ENCODE measurements at places on chromosomes 1 and 21.

DNA sequence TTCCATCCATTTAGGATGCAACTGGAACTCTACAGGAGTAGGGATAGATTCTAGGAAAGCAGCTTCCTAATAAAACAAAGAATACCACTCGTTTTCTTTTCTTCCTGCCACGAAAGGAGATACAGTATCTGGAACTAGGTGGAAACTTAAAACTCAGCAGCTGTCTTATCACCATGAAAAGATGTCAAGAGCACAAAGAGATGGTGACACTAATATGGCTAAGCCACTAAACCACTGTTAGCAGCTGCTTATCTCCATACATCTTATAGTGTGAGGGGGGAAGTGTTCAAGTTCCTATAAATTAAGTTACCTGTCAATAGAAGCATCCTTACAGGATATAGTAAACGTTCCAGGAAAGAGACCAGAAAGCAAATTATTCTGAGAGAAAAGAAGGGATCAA is 162.5 kb downstream of the TYW3 start:
- no peak for DNase-seq

- DNase-seq, result no peak
Observed at GRCh38 chr1:236086537-236086936, 21.6 kb upstream of the NID1 start.

DNA sequence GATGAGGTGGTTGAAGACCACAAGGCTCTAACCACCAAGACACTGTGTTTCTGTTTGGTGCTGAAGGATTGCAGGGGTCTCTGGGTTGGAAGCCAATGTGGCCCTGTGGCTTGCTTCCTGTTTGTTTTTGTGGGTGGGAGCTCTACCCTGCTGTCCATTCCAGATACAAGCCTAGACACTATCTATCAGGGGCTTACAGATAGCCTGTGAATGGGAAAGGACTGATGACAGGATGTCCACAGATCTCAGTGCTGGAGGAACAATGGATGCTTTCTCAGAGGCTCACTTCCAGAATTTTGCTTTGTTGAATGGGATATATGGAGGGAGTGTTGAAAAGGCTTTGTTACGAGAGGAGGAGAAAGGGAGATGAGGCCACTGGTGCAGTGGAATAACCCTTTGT is 69.7 kb downstream of the NOS1AP start:
- no peak for DNase-seq

DNA sequence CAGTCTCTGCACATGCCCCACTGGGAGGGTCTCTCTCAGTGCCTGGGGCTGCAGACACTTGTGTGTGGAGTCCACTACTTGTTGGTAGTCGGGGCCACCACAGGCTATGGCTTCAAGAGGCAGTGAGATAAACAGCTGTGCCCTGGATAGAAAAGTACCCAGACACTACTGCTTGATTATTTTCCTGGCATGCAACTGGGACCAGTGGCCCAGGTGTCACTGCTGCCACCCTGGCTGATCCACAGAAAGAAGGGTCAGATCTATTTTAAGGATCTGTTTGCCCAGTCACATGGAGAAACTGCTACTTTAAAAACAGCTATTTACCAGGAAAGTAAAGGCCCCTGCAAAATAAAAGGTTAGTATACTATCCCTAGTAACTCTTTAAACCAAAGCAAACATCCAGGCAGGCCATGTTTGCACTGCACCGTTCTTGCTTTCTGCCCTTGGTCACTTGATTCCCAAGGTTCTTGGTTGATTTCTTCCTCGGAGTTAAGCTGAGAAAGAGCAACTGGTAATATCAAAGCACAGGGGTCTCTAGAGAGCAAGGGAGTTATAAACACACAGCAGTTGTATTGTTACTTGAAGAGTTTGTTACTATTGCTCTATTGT is 99.9 kb downstream of the GLUL start:
- DNase-seq, result no peak

DNA sequence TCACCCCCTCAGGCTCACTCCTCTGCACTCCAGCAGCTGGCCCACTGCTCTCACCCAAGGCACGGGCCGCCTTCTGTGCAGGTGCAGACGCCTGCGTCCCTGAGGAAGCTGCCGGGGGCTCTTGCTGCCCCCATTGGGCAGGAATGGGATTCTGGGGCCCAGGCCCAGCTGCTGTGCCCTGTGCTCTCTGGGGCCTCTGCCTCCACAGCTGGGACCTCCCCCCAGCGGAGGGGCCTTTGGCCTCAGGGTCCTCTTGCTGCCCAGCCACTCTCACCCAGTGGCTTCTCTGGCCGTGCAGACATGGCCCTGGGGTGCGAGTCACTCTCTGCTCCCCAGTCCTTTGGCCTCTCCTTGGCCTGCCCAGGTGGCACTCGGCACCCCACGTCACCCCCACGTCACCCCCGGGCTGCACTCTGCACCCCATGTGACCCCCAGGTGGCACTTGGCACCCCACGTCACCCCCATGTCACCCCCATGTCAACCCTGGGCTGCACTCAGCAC is 19.1 kb upstream of the LRRC3 start:
- DNase-seq, result no peak

- no peak for DNase-seq
Observed at GRCh38 chr1:234911787-234912186, 216.8 kb downstream of the TOMM20 start.

- no peak for DNase-seq
Observed at GRCh38 chr21:22020221-22020620, 1022.0 kb downstream of the NCAM2 start.

DNA sequence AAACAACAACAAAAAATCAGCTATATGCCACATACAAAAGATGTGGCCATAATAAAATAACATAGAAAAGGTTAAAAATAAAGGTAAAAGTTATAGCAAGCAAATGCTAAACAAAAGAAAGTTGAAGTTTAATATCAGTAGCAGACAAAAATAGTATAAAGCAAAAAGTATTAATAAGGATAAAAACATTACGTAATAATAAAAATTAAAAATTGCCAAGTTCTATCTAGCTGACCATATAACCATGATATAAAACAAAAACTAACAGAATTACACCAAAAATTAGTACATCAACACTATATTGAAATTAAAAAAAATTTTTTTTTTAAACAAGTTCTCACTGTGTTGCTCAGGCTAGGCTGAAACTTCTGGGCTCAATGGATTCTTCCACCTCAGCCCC is 15.5 kb upstream of the SMG7 start:
- no peak for DNase-seq

DNA sequence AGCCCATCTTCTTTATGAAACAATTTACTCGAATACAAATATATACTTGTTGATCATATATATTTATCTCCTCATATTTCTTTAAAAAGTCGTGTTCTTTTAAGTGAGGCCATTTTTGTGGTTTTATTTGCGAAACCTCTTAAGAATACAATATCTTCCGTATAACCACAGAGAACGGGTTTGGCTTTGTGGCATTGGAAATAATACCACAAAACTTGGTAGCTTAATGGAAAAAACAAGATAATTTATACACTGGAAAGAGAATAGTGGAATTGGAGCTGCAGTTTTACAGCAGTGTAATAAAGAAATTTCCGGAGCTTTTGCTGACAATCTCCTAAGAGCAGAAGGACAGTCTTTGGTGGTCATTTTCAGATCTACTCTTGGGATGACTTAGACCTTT is 29.4 kb downstream of the PTGFR start:
- DNase-seq, result no peak

DNA sequence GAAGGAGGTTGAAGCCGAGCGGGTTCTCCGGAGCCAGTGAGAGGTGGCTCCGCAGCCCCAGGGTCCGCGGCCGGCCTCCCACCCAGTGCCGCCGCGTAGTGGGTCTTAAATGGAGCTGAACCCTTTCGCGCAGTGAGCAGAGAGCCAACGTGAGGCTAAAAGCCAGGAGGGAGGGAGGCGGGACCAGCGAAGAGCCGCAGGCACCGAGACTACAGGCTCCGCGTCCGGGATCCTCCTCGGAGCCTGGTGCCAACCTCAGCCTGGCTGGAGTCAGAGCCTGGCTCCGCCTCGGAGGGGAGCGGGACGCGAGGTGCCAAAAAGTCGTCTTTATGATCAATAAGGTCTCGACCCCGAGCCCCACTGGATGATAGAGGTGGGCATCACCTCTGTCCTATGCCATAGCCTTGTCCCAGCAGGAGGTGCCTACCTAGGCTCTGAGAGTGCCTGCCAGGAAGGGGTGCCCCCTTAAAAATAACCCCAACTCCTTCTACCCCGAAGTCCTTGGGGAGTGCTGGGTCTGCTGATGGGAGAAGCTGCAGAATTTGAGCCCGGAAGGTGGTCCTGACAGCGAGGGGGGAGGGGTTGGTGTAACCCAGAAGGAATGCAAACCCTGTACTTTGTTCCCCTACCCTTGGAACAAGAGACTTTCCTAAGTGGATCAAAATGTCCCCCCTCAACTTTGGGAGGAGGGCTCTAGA is 1.6 kb downstream of the IGSF21 start:
- no peak for DNase-seq

DNA sequence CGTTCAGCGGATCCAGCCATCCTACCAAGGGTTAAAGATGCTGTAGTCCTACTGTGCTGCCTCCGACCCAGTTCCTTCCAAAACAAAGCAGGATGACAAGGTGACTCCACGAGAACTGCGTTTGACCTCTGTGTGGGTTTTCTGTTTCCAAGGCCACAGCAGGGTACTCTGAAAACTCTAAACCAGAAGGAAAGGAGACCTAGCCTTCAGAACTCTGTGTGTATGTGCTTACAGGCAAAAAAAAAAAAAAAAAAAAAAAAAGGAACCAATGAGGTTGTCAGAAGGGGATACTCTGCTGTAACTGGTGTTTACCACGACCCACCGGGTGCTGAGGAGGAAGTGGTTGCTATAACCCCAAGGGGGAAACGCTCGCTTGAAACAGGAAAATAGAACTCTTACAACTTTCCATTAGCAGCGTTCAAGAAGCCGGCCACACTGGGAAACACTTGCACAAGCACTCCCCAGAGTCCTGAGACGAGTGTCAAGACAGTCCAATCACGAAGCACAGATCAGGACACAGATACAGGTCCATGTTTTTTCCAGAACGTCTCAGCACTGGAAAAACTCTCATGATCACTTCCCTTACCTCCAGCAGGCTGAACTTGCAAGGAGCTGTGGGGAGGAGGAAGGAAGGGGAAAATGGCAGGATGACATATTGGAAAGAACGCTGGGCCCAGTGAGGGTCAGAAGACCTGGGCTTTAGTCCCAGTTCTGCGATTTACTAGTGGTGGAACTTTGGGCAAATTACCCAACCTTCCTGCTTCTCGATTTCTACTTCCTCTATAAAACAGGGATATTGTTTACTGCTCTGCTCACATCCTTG is 64.0 kb downstream of the ITPKB start:
- no peak for DNase-seq

GRCh38 chr1:3699596-3699995 is 47.3 kb downstream of the TP73 start:
- DNase-seq, result no peak

DNA sequence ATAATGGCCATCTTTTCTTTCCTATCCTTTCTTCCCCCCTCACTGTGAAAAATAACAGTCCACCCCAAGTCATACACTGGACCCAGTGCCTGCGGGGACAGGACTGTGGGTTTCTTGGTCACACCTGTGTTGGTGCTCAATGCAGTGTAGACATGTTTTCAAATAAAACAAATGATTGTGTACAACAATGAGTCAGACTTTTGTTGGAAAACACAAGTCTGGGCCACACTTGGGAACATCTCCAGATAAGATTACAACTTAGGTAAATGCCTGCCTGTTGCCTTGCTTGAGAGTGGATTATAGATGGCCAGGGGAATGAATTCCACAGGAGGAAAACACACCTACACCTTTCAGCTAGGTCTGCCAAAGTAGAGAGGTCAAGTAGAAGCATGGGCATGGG is 34.1 kb downstream of the PDPN start:
- DNase-seq, result peak; percentile 67

- peak; percentile 59 for DNase-seq
Observed at GRCh38 chr1:204746838-204747442, 61.4 kb upstream of the LRRN2 start.

DNA sequence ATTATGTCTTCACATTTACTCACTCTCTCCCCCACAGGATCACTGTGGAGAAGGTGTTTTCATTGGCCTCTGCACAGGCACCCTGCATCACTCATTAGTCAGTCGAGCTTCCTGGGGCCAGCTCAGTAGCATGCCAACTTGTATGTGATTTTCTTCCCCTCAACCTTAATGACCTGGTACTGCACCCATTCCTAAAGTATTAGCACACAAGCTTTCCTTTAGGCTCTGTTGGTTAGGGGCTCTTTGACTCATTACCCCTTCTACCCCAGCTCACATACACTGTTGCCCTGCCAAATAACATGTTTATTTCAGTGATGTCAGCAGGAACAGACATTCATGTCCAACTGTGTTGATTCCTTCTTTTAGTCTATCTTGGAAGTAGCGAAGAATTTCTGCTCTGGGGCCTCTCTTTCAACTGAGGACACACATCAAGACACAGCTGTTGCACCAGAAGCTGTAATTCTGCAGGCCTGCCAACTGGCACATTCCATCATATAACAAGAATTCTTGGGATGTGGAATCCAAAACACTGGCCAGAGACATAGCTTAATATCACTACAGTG is 603.5 kb upstream of the ADAMTS5 start:
- DNase-seq, result peak; percentile 93

DNA sequence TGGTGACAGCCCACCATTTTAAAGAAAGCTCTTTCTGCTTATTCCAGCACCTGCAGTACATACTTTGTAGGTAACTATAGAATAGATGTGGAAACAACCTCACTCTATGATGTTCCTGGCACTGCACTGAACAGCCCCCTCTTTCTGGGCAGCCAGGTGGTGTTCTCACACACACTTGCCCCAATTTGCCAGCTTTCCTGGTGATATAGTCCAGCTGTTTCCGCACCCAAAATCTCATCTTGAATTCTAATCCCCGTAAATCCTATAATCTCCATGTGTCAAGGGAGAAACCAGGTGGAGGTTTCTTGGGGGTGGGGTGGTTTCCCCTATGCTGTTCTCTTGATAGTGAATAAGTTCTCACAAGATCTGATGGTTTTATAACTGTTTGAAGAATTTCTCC is 102.2 kb downstream of the FCRL5 start:
- no peak for DNase-seq

GRCh38 chr1:17674726-17675500 is 80.2 kb upstream of the ACTL8 start:
- DNase-seq, result peak; percentile 6

DNA sequence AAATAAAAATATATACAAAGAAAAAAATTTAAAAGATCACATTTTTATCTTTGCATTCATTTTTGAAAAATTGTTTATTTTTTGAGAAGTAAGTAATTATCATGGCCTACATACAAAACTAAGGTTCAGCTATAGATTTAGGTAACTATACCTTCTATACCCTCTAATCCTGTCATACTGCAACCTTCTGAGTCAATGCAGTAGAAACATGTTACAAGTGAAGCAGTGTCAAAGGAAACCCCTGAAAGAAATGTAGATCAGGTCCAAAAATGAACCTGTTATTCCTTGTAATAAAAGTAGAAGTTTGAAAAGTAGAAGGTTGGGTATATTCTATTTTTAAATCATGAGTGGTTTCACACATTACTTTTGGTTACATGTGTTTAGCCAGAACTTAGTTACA is 51.3 kb downstream of the PTGS2 start:
- DNase-seq, result no peak

All from epithelial cell of esophagus (primary cell).